ENCODE measurements at places on chromosomes 7 and 10.
A peak's percentile ranks its signal among the peaks of the same experiment; 100 is the strongest.

- peak; percentile 55 for DNase-seq
Measured at GRCh38 chr7:96219378-96220130, 102.3 kb downstream of the SLC25A13 start.

DNA sequence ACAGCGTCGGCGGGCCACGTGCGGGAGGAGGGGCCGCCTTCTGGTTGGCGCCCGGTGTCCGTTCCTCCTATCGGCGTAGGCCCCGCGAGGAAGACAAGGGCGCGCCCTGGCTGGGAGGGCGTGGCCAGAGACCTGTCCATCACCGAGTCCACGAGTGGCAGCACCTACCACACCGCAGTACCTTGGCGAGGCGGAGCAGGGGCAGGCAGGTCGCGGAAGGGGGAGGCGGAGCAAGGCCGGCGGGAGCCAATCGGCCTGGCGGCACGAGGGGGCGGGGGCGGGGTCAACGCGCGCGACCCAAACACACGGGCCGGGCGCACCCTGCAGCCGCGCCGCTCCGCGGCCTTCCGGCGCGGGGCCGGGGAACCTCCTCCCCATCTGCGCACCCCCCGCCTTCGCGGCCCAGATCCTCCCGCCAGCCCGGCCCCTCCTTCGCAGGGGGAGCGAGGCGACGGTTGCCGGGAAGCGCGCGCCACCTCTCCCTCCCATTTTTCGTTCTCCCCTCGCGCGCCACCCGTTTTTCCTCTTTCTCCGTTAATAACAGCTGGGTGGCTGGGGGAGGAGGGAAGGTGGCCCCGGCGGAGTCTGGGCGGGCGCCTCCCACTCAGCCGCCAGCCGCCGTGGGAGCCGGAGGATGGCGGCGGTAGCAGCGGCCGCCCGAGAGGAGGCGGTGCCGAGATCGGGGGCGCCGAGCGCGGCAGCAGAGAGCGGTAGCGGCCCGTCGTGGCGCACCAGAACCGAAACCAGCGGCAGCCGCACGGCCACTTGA, at the start of gene ZNRF2:
Gene ZNRF2 (plus strand): TSS at position 300 of the 769 bp plus-strand sequence. CDS start 761 bp downstream, outside the sequence.
- peak; percentile 100 for DNase-seq

- DNase-seq, result no peak
Measured at GRCh38 chr7:96174812-96175211, 147.1 kb downstream of the SLC25A13 start.

GRCh38 chr7:51644216-51644615, 327.6 kb upstream of the COBL start:
- no peak for DNase-seq
